ENCODE measurements at places on chromosomes 1 and 21.
A peak's percentile ranks its signal among the peaks of the same experiment; 100 is the strongest.

GRCh38 chr1:22790232-22791008 is 79.8 kb downstream of the EPHB2 start:
- DNase-seq, result no peak

DNA sequence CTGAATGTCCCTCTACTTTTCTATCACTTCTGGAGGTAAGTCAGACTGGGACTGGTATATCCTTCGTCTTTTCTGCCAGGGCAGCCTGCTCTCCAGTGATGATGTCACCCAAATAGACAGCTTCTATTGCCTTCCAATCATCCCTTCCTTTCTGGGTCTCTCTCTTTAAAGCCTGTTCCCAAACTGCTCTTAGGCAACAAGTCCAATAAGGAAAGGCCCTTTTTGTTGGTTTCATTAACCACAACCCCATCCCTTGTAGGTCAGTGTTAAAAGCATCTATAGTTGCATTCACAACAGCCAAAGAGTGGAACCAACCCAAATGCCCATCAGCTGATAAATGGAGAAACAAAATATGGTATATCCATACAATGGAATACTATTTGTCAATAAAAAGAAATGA is 114.4 kb downstream of the CNIH3 start:
- no peak for DNase-seq

DNA sequence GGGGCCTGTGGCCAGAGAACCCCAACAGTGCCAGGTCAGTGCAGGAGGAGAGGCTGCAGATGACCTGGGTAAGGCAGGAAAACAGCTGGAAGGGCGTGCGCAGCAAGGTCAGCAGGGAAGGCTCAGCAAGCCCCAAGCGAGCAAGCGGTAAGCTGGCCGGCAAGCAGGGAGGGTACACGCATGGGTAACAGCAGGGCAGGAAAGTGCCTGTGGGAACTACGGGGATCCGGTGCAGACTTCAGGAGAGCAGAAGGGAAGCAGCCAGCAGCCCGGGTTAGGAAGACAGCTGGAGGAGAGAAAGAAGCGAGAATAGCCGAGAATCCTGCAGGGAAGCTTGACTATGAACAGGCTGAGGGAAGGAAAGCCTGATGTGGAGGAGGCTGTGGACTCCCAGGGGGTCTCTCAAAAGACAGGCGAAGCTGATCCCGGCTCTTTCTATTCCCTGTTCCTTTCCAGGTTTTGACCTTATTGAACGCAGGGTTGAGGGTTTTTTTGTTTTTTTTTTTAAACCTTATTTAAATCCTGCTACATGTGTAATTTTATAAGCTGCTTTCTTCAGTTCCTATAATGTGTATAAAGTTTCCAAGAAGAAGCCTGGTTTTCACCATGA is 20.9 kb downstream of the UMODL1 start:
- peak; percentile 64 for DNase-seq

DNA sequence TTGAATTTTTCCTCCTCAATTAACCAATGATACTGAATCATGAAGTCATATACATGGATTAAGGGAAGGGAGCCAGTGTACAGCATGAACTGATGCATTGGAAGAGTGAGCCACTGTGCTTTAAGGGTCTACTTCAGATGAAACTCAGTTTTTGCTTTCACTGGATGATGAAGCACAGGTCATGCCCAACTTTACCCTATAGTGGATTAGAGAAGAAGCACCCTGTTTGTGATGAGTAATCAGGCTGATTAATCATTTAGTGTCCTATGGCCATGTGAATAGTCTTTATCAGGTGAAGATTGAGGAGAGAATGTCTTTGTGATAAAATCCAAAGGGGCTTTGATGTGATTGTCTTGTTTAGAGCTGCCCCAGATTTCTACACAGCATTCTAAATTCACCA is 24.7 kb upstream of the LAMC1 start:
- DNase-seq, result no peak

DNA sequence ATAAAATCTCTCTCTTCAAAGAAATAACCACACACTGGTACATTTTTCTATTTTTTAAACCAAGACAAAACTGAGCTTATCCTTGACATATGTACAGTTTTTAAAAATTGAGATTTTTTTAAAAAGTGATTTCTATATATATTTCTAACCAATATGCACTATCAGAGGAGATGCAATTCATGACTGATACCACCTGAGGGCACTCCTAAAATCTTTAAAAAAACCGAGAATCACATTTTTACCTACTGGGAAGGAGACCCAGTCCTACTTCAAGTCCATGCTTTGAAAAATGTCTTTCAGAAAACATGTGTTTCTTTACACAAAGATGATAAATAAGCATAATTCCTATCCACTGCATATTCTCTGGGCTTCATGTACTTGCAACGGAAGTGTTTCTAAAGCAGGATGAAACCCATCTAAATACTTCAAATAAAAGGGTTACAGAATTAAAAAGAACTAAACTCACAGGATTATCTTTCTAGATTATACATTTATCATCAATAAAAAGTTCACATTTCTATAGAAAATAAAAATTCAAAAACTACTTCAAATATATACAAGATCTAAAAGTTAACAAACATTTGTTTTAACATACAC is 98.6 kb downstream of the ENAH start:
- no peak for DNase-seq

GRCh38 chr1:91098299-91098906 is 76.6 kb upstream of the ZNF644 start:
- DNase-seq, result no peak

DNA sequence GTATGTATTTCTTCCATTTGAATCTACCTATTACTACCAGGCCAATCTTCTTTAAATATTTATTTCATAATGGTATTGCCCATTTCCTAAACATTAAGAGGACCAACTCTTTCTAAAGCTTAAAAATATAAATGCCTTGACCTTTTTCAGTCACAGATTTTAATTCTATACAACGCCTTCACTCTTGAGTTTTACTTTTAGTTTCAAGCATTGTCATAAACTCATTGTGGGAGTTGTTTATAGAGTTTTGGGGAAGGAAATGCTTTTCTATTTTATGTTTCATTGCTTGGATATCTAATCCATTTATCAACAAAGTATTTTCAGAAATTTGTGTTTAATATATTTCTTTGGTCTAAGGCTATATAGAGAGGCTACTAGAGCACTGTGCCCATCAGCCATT is 155.8 kb downstream of the DPYD start:
- no peak for DNase-seq

DNA sequence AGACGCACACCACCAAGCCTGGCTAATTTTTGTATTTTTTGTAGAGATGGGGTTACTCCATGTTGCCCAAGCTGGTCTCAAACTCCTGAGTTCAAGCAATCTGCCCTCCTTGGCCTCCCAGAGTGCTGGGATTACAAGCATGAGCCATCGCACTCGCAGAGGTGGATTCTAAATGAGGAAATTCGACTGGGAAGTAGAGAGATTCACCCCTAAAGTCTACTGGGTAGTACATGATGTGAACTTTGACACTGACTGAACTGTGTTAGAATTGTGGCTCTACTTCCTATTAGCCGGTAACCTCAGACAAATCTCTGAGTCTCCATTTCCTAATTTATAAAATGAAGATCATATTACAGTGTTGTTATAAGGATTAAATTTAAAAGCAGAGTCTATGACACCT is 276.0 kb upstream of the NR5A2 start:
- DNase-seq, result no peak

GRCh38 chr1:9164532-9164900 is 35.6 kb upstream of the GPR157 start:
- no peak for DNase-seq

DNA sequence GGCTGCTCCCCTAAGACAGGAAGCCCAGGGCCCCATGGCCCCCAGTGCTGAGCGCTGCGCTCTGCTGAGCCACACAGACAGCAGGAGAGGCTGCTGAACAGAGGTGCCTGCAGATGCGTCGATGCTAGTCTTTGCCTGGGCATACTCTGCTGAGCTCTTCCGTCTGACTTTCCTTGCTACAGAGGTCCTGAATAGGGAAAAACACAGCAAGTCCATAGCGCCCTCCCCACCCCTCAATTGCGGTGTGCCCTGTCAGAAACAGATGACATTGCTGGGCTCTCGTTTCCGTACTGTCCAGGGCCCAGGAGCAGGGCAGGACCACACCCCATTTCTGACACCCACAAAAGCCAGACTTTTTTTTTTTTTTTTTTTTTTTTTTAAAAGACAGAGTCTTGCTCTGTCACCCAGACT is 252.5 kb downstream of the SDCCAG8 start:
- no peak for DNase-seq

DNA sequence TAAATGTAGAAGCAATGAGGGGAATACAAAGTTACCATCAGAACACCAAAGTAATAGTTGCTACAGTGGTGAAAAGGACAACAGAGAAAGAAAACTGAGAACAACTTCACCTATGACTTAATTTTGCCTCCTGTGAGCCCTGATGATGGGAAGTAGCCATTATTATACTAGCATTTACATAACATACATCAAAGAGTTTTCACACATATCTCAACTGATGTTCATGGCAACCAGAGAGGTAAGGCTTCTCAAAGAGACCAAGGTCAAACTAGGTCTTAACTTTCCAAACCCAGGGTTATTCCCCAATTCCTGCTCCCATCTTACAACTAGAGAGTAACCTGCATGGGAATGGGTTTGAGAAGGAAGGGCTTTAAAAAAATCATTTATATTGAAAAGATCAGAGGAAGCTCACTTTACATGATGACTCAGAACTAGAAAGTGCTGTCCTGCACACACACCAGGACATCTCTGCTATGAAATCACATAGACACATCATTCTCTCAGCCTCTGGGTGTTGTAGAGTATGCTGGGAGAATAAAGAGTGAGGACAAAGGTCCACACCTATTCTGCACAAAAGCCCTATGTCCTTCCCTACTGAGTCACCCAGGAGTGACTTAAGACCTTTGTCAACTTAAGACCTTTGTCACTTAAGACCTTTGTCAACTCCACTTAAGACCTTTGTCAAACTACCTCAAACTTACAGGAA is 179.7 kb downstream of the TNFSF18 start:
- DNase-seq, result no peak

DNA sequence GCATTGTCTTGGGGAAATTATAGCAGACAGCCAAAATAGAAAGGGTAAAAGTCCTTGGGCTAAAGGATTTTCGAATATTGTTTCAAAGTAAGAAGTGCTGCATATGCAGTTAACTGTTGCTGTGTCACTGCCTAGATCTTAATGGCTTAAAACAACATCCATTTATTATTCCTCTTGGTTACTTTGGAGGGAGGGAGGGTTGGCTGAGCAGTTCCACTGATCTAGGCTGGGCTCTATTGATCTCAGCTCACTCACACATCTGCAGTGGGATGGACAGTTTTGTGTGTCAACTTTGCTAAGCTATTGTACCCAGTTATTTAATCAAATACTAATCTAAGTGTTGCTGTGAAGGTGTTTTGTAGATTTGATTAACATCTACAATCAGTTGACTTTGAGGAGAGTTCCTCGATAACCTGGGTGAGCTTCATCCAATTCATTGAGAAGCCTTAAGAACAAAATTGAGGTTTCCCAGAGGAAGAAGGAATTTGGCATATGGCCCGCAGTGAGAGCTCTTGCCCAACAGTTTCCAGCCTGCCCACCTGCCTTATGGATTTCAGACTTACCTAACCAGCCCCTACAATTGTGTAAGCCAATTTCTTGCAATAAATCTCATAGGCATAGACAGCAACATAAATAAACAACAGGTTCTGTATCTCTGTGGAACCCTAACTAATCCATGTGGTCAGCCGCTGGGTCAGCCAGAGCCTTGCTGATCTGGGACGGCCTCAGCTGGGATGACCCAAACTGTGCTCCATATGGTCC is 187.3 kb downstream of the AK5 start:
- no peak for DNase-seq

DNA sequence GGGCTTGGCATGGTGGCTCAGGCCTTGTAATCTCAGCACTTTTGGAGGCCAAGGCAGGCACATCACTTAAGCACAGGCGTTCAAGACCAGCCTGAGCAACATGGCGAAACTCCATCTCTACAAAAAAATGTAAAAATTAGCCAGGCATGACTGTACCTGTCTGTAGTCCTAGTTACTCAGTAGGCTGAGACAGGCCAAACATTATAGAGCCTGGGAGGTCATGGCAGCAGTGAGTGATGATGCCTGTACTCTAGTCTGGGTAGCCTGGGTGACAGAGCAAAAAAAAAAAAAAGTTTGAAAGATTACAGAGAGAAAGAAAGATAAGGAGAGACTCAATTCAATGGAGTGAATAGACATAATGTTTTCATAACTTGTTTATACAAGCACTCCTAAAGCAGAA is 556.5 kb upstream of the BRINP3 start:
- no peak for DNase-seq

DNA sequence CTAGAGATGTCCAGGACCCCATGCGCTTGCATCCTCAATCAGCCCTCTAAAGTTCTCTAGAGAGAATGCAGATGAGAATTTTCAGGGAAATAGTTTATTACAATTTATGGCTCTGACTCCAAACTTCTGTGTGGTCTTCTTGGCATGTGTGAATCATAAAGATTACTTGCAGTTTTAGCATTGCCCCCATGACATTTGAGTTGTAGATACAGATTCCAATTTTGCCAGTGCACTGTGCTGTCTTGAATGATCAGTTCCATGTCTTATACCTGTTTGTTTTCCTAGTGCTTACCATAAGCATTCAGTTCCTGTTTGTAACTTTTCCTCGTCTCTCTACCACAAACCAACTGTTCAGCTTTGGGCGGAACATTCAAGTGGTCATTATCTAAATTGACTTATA is 4.8 kb downstream of the KRTAP21-3 start:
- no peak for DNase-seq

DNA sequence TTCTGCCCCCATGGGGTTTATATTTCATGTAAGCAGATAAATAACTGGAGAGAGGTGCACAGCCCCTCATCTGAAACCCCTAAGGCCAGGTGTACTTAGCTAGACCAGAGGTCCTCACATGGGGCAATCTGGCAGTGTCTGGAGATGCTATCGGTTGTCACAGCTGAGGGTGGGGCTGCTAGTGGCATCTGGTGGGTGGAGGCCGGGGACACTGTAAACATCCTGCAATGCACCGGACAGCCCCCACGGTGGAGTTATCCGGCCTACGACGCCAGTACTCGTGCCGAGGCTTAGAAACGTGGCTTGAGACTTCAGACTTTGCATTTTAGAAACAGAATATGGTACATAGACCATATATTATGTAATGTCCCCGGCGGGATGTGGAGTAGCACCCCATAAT is 186.5 kb upstream of the VAMP3 start:
- no peak for DNase-seq

DNA sequence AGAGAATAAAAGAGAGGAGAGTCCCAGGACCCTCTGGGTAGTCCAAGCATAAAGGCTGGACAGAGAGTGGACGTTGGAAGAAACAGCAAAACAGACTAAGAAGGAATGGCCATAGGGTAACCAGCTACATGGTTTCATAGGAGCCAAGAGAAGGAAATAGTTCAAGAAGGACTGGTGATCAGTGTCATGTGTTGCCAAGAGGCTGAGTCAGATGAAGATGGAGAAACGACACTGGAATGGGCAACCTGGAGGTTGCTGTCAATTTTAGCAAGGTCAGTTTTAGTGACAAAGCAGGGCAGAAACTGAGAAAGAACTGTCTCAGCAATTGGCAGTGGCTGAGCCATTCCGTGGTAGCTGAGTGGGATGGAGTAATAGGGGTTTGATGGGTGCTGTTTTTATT is 41.4 kb downstream of the HMGB4 start:
- no peak for DNase-seq

GRCh38 chr1:52663716-52664115 is 30.7 kb downstream of the SHISAL2A start:
- no peak for DNase-seq

GRCh38 chr21:41593051-41593759 is 85.2 kb upstream of the TMPRSS2 start:
- no peak for DNase-seq
